ENCODE measurements at places on chromosomes 7 and 10.

GRCh38 chr10:51217505-51217904 lies 143.2 kb downstream of the PRKG1 start:
- no peak for DNase-seq

DNA sequence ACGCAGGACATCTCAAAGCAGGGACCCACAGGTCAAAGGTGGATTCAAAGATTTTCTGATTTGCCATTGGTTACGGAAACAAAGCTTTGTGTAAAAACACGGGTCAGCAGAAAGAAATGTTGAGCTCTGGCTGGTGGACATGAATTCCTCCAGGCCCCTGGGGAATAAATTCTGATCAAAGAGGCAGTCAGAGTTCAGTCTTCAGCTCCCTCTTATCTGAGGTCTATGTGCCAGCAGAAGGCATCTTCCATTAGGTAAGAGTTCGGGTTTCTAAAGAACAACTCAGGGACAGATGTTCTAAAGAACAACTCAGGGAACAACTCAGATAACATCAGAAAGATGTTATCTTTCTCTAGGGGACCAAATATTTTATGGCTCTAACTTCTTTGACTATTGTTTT lies 64.9 kb upstream of the PALS2 start:
- no peak for DNase-seq

DNA sequence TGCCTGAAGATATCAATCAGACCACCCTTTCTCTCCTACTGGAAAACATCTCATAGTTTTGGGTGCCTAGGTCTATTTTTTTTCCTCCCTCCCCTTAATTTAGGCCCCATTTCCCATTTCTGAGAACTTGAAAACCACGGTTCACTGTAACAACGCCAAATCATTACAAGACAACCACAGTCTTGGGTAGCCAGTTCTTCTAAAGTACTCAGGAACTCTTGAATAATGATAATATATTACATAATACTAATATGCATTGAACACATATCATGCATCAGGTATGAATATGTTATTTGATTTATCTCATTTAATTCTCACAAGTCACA lies 185.1 kb upstream of the ADO start:
- no peak for DNase-seq

GRCh38 chr7:90966346-90966745 lies 297.9 kb upstream of the FZD1 start:
- no peak for DNase-seq

DNA sequence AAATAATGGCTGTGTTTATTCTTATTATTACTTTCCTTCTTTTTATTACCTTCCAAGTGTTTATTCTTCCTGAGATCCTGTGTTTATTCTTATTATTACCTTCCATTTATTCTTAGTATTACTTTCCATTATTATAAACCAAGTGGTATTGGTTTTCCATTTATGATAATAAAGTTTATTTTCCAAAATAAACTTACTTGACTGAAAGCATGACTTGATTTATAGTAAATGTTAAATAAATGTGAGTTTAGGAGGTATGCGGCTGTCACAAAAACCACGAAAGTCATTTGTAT lies 20.2 kb downstream of the WIPF3 start:
- DNase-seq = no peak

DNA sequence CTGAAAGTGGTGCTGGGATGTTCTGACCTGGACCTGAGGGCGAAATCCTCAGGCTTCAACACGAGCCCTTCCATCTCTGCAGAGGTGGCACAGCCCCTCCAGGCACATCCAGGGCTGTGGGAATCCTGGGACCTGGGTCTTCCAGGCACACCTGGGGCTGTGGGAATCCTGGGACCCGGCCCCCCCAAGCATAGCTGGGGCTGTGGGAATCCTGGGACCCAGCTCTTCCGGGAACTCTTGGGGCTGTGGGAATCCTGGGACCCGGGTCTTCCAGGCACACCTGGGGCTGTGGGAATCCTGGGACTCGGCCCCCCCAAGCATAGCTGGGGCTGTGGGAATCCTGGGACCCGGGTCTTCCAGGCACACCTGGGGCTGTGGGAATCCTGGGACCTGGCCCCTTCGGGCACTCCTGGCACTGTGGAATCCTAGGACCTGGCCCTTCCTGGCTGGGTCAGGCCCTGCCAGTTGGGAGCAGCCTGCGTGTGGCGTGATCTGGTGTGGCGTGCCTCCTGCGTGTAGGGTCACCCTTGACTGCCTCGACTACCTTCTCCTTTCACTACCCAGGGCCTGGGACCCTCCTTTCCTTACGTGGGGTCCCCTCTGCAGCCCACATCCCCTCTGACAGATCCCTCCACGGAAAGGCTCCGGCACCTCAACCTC lies 124.0 kb downstream of the WDR37 start:
- no peak for DNase-seq

DNA sequence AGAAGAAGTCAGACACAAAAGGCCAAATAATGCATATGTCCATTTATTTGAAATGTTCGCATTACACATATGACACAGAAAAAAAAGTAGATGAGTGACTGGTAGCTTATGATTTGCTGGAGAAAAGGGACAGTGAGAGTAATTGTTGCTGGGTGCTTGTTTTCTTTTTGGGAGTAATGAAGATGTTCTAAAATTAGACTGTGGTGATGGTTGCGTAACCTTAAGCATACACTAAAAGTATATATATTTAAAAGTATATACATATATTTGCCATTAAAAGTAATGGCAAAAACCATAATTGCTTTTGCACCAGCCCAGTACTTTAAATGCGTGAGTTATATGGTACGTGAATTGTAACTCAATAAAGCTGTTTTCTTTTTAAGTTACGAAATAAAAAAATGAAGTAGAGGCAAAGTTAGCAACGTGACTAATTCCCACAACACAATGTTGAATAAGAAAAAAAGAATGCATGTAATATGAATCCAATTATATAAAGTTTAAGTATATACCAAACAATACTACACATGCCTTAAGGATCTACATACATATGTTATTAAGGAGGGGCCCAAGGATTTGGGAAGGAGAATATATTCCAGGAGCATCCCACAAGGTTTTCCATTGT lies 360.4 kb upstream of the CELF2 start:
- no peak for DNase-seq

DNA sequence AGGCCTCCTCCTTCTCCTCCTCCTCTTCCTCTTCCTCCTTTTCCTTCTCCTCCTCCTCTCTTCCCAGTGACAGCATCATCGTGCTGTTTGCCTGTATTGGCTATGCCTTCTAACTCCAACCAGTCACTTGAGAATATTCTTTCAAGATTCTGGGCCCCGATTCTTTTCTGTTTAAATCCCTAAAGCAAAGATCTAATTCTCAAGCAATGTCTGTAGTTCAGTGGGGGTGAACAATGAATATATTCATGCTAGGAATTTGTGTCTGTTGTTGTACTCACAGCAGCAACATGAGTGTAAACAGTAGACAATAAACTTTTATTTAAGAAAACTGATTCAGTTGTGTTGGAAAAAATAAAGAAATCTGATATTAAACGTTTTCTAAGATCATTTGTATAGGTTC lies 30.7 kb downstream of the NUDT5 start:
- no peak for DNase-seq
